HTR-8/SVneo (cell line): ENCODE measurements at places on chromosomes 6 and 20.

- no peak for DNase-seq
Observed at GRCh38 chr6:124069230-124069950, 265.7 kb downstream of the NKAIN2 start.

GRCh38 chr20:39885975-39886649 lies 802.9 kb downstream of the MAFB start:
- DNase-seq: no peak

DNA sequence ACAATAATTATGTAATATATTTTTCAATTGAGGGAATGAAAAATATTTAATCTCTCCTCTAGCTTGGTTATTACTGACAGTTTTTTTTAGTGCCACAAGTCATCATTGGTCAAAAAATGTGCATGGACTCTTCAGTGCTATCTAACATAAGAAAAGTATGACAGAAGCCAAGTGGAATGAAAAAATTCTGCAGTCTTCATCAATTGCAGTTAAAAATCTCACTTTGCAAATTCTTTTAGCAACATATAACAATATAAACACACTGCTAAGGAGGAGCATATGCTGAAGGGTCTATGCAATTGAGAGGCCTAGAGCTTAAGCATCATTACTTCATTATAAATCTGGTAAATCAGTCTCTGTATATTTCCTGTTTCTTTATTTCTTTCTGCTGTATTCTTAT lies 175.1 kb downstream of the ARHGAP18 start:
- no peak for DNase-seq

DNA sequence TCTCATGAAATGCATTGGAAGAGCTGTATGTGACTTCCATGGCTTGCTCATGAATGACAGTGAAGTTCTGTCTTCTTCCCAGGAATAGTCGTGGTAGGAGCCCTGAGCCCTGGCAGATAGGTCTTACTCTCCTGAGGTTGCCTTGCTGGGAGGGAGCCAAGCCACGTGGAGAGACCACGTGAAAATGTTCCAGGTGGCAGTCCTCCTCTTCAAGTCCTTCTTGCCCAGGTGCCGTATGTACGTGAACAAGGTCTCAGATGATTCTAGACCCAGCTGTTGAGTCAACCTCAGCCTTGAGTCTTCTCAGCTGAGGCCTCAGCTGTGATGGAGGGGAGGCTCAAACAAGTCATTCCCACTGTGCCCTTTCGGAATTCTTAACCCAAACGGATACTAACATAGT lies 192.4 kb upstream of the PRDM1 start:
- DNase-seq: no peak

GRCh38 chr20:61407561-61407960 lies 155.5 kb downstream of the CDH4 start:
- DNase-seq: no peak

GRCh38 chr20:38917657-38918056 lies 8.6 kb upstream of the FAM83D start:
- no peak for DNase-seq

GRCh38 chr6:40349123-40349900 lies 237.9 kb downstream of the LRFN2 start:
- no peak for DNase-seq
